ENCODE measurements at places on chromosomes 1 and 21.

- DNase-seq = no peak
These were observed 401.7 kb upstream of the PROX1 start for GRCh38 chr1:213585959-213586586.

DNA sequence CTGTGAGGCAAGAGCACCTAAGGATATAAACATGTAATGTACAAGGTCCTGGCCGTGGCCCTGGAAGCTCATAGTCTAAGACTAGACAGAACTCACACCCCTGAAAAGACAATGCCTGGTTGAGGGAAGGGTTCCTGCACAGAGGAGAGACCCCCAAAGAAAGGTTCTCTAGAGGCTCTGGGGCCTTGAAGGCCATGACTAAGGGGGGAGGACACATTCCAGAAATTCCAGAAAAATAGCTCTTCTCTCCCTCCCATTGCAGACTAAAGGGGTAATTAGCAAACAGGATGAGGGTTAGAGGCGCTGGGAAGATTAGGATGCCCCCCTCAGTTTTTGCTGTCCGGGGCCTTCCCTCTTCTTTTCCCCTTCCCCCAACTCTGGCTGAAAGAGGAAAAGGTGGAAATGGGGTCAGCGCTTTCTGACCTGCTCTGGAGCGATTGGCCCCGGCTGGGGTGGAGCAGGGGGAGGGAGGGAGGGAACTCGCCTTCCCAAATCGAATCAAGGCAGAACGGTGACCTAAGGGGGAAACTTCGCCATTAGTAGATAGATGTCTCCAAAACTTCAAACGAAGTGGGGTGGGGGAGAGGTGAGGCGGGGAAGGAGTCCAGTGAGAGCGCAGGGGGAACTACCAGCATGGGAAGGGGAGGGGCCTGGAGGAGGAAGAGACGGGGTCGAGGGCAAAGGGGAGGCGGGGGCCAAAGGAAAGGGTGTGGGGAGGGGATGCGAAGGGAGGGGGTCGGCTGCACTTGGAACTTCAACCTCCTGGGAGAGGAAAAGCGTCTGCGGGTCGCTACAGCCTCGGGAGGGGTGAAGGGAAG is 11.8 kb downstream of the PAX7 start:
- DNase-seq = no peak

DNA sequence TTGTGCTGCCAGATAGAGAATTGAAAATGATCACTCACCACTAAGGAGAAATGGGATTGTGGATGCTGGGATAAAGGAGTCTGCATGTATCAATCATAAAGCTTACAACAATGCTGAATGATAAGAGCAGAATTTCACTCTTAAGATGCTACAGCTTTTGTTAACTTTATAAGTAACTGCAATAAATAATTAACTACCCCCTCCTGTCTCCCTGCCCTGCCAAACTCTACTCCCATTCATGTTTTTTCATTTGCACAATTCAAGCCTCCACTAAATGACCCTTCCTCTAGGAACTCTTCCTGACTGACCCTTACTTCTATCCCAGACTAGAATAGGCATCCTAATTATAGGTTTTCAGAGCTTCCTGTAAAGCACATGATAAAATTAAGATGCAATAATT is 14.9 kb downstream of the MTF1 start:
- DNase-seq = no peak

DNA sequence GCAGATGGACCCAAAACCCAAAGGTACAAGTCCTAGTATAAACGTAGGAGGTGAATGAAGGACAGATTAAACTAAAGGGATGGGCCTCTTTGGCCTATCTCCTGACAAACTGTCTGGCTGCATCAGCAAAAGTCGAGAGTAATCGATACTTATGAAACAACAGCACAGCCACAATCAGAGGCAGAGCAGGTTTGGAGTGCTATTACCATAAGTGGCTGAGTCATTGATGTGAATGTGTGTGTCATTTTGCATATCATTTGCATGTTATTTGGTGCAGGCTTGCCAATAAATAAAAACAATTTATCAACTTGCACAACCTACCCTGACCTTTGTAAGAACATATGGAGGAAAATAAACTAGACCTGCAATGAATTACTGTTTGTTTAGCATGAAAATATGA is 283.1 kb downstream of the NUF2 start:
- no peak for DNase-seq

GRCh38 chr1:116881879-116882520 is 27.7 kb upstream of the PTGFRN start:
- DNase-seq = no peak

DNA sequence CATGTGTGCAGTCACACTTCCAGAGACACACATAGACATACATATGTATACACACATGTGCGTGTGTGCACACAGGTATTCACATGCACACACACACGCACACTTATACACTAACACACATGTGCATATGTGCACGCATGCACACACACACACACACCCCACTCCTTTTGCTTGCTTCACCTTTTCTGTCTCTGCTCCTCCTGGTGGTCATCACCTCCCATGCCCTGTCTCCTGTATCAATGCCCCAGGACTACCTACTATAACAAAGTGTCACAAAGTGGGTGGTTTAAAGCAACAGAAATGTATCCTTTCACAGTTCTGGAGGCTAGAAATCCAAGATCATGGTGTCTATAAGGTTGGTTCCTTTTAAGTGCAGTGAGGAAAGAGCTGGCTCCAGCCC is 27.4 kb downstream of the ETS2 start:
- no peak for DNase-seq

DNA sequence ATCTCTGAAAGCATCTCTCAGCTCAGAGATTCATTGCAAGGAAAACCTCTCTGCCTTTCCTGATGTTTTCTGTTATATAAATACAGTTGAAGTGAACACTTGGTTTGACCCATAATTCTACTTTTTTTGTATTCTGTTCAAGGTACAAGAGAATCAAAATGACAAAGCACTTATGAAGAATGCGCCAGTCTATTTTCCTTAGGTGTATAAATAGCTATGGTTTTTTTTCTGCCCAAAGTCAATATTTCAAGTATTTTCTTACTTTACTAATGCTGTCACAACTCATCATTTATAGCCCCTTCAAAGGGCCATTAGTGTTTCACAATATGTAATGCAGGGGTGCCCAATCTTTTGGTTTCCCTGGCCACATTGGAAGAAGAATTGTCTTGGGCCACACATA is 142.5 kb upstream of the C1orf105 start:
- no peak for DNase-seq

GRCh38 chr1:40607921-40608320 is 57.6 kb downstream of the RIMS3 start:
- DNase-seq = no peak

DNA sequence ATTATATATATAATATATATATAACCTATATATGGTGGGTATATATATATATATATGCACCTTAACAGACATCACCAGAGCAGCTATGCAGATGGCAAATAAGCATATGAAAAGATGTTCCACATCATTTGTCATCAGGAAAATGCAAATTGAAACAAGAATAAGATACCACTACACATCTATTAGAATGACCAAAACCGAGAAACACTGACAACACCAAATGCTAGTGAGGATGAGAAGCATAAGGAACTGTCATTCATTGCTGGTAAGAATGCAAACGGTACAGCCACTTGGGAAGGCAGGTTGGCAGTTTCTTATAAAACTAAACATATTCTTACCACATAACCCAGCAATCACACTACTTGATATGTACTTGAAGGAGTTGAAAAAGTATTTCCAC is 219.8 kb upstream of the PRMT6 start:
- no peak for DNase-seq

DNA sequence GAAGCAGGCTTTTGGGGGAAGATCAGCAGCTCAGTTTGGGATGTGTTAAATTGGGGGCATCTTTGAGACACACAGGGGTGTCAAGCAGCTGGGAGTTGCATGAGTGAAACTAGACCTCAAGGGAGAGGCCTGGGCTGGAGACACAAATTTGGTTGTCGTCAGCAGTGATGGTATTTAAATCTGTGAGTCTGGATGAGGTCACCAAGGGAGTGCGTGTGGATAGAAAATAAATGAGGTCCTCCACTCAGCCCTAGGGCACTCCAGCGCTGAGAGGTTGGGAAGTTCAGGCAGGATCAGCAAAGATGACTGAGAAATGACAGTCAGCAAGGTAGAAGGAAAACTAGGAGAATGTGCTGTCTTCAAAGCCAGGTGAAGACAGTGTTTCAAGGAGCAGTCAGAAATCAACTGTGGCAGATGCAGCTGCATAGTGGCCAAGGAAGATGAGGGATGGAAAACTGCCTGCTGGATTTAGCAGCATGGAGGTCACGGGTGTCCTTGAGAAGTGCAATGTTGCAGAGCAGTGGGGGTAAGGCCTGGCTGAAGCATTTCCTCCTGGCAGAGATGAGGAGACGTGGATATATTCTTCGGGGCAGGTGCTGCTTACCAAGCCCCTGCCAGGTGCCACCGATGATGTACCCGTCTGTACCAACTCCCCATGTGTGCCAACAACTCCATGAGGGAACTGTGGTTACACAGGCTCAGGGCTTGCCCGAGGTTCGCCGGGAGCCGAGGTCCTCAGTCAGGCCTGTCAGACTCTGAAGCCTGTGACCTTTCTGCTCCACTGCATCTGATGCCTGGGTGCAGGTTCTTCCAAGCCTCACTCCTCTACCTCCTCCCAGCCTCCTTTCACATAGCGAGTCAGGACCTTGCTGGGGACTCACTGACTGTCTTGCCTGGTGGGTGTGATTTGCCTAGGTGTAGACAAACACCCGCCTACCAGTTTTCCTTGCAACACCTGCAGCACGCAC is 11.3 kb downstream of the MAP7D1 start:
- no peak for DNase-seq

DNA sequence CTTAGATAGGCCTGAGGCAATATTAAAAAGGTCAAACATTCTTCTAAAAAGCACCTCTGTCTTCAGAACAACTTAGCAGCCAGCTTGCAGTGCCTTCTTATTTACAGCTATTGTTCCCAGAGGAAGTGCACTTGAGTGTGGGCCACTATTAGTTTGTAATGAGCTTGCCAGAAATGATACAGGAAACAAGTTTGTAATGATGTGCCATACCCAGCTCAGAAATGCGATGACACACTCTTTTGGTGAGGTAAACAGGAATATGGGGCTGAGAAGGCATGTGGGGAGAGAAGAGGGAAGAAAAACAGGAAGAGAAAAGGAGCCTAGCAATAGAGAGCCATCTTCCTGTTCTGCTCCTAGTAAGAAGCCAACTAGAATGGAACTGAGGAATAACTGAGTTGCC is 295.4 kb downstream of the AGBL4 start:
- DNase-seq = no peak

GRCh38 chr1:58874757-58875755 is 91.2 kb upstream of the JUN start:
- DNase-seq = no peak

- peak; percentile 86 for DNase-seq
These were observed at the start of gene PLEKHO1 for GRCh38 chr1:150149271-150150132. Gene PLEKHO1 (plus strand): TSS chr1:150149916. CDS start chr1:150150258, 342 bp downstream.
